Activated CD4-positive, alpha-beta T cell treated with anti-CD3 and anti-CD28 coated beads, Interleukin-2, amount 10 ng/mL, durations not matched to agents 7 days and 5 days (primary cell): ENCODE measurements at places on chromosomes 1 and 21. TPM values are rescaled to one million over a fixed set of nuclear protein-coding genes. Genes with fewer than 3 reads are reported as not detected.

DNA sequence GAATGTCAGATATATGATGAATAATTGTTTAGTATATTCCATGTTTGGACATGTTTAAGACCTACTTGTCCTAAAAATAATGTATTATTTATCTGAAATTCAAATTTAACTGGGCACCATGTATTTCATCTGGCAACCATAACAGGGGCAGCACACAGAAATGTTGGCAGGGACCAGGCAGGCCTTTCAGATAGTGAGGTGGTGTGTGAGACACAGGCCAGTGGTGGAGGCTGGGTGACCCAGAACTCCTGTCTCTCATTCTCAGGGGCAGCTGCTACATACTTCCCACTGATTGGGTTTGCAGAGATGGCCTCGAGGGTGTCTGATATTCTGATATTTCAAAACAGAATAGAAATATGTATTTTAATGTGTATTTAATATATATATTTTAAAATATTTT is 1.3 kb upstream of the FASLG start:
- H3K27ac ChIP-seq: no peak overlapping the region
- no peak overlapping the region for H3K4me3 ChIP-seq
- no peak for DNase-seq
- H3K27me3 ChIP-seq: peaks cover 39% of the 10 kb centered on the region
- peaks cover 15% of the 10 kb centered on the region for H3K36me3 ChIP-seq
- peaks cover 51% of the 10 kb centered on the region for H3K4me1 ChIP-seq

DNA sequence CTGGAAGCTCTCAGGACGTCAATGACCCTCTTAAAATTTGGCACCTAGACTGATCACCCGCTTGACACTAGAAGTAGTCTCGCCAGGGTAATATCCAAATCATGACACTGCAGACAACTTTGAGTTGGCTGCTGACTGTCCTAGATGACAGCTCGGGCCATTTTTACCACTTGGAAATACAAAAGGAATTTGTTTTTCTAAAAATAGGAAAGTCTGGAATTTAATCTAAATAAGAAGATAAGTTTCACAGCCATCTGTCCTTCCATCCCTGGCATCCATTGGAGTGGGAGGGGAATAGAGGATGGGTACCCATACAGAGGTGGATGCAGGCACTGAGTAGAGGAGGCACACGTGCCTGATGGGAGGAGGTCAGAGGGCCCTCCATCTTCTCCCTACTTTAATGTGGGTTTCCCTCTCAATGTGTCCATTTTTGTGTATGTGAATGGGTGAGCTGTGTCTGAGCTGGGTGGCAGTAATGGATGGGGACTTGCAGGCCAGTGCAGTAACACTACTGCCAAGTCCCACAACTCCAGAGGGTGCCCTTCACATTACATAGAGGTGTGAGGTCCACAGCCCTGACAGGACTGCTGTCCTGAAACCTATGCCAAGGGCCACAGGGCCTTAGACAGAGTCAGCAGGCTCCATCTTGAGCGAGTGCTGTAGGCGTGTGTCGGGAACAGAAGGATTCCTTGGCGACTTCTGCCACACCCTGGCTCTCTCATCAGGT is 104.8 kb upstream of the IPO9 start:
- no peak for DNase-seq
- no peak overlapping the region for H3K4me3 ChIP-seq
- no peak overlapping the region for H3K27ac ChIP-seq
- no peaks in the 10 kb centered on the region for H3K36me3 ChIP-seq
- H3K27me3 ChIP-seq: peaks cover 5% of the 10 kb centered on the region

GRCh38 chr1:29956349-29957030 is 720.2 kb downstream of the PTPRU start:
- no peaks in the 10 kb centered on the region for H3K4me1 ChIP-seq
- H3K27me3 ChIP-seq: no peaks in the 10 kb centered on the region
- H3K27ac ChIP-seq: no peak overlapping the region
- no peak overlapping the region for H3K4me3 ChIP-seq
- no peak for DNase-seq

DNA sequence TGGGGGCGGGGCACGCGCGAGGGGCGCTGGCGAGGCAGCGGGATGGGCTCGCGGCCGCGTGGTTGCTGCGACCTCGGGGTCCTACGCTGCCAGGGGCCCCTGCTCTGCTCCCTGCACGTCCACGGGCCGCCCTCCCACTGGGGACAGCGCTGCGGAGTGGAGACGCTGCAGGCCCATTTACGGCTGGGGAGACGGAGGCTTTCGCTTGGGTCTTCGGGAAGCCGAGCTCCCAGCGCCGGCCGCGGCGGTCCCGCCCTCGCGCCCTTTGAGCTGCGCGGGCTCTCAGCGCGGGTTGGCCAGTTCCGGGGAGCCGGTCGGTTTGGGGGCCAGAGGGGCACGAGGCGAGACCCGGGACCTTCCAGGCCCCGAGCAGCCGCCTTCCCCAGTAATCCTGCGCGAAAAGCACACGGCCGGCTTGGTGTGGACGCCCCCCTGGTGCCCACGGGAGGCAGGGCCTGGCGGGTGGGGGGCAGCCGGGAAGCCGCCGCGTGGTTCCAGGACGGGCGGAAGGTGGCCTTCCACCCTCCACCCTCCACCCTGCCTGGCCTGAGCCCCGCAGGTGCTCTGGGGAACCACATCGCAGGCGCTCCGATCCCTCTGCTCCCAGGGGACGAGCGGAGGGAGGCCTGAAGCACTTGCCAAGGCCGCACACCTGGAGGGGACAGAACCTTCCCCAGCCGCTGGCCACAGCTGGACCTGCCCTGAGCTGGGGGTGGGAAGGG is 570 bp upstream of the PEX10 start:
- H3K36me3 ChIP-seq: no peaks in the 10 kb centered on the region
- peaks cover 46% of the 10 kb centered on the region for H3K4me1 ChIP-seq
- H3K4me3 ChIP-seq: peak overlapping the region; percentile 80
- H3K27me3 ChIP-seq: no peaks in the 10 kb centered on the region
- peak; percentile 15 for DNase-seq

DNA sequence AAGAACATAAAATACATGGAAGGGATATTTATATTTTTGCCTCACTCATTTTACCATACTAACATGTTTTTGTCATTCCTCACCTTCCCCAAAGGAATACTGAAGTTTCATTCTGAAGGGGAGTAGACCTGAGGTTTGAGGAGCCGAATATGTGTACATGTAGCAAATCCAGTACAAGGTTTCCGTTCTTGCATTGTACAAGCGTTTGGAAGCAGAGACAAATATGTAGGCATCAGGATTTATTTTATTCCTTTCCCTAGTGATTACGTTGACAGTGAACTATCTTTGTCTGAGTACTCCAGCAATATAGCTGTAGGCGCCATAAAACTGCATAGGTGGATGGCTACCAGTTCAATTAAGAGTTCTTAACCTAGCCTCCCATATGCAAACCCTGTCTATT is 191.5 kb downstream of the NFIA start:
- no peak overlapping the region for H3K4me3 ChIP-seq
- H3K27ac ChIP-seq: no peak overlapping the region
- DNase-seq: no peak
- peaks cover 9% of the 10 kb centered on the region for H3K4me1 ChIP-seq

- H3K4me3 ChIP-seq: no peak overlapping the region
- no peaks in the 10 kb centered on the region for H3K27me3 ChIP-seq
- H3K27ac ChIP-seq: no peak overlapping the region
These were observed 12.2 kb downstream of the MORN1 start for GRCh38 chr1:2378956-2379732.

- H3K27ac ChIP-seq: peak overlapping the region; percentile 61
- H3K4me1 ChIP-seq: no peaks in the 10 kb centered on the region
- no peaks in the 10 kb centered on the region for H3K27me3 ChIP-seq
- H3K36me3 ChIP-seq: no peaks in the 10 kb centered on the region
- H3K4me3 ChIP-seq: no peak overlapping the region
These were observed 246.1 kb upstream of the TMEM51 start for GRCh38 chr1:14907416-14907815.

DNA sequence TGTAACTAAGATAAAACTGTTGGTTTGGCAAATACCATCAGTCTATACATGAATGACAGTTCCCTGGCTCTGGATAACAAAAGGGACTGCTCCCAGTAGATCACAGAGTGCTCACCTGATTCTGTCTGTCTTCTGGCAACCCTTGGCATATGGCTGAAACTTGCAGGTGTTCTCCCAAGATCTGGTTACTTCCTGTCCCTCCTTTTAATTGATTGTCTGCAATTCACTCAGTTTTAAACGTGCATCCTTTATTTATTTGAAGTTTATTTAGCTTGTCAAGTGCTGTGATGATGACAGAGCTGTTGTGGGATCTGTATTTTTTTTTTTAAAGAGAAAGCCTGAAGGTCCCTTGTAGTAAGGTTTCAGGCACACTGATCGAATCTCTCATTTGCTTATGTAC is 3.4 kb downstream of the KCNA3 start:
- H3K27me3 ChIP-seq: no peaks in the 10 kb centered on the region
- peak overlapping the region; percentile 95 for H3K4me3 ChIP-seq
- DNase-seq: peak; percentile 36
- peaks cover 43% of the 10 kb centered on the region for H3K4me1 ChIP-seq

GRCh38 chr1:52635321-52636089 is 2.5 kb downstream of the SHISAL2A start:
- peaks cover 73% of the 10 kb centered on the region for H3K4me1 ChIP-seq
- peaks cover 34% of the 10 kb centered on the region for H3K36me3 ChIP-seq
- peaks cover 5% of the 10 kb centered on the region for H3K27me3 ChIP-seq
- H3K4me3 ChIP-seq: no peak overlapping the region
- H3K27ac ChIP-seq: peak overlapping the region; percentile 76
- DNase-seq: no peak

DNA sequence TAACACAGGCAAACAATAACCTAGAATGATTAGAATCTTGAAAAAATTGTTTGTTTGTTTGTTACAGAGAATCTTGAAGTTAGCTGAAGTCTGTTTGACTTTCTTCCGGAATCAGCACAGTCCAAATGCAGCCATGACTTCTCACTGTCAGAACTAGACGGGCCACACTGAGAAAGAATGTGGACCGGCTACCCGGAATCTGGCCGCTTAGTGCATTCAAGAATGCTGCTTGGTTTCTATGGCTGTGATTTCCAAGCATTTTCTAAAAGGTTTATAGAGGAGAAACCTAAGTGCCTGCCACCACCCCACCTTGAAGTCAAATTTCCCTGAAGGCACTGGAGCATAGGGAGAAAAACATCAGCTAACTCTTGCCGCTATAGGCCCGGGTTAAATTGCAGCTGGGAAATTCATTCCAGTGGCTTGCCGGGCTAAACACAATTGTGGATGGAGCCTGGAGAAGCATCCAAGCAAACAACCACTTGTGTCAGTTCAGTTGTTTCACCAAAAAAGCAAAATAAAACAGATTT is 231.1 kb downstream of the DISC1 start:
- no peak overlapping the region for H3K27ac ChIP-seq
- no peaks in the 10 kb centered on the region for H3K36me3 ChIP-seq
- DNase-seq: no peak
- no peaks in the 10 kb centered on the region for H3K27me3 ChIP-seq
- no peak overlapping the region for H3K4me3 ChIP-seq

GRCh38 chr1:45979074-45979777 is 153.2 kb downstream of the PIK3R3 start:
- no peak overlapping the region for H3K27ac ChIP-seq
- no peak overlapping the region for H3K4me3 ChIP-seq
- H3K36me3 ChIP-seq: no peaks in the 10 kb centered on the region

- H3K36me3 ChIP-seq: peaks cover 56% of the 10 kb centered on the region
- DNase-seq: no peak
- no peaks in the 10 kb centered on the region for H3K27me3 ChIP-seq
- H3K4me1 ChIP-seq: peaks cover 92% of the 10 kb centered on the region
These were observed 10.5 kb downstream of the LDLRAP1 start for GRCh38 chr1:25553749-25554429.

GRCh38 chr1:210239349-210240111 is 6.9 kb downstream of the SERTAD4 start:
- no peaks in the 10 kb centered on the region for H3K36me3 ChIP-seq
- no peak overlapping the region for H3K27ac ChIP-seq
- no peak overlapping the region for H3K4me3 ChIP-seq
- no peaks in the 10 kb centered on the region for H3K4me1 ChIP-seq
- DNase-seq: no peak
- H3K27me3 ChIP-seq: peaks cover 68% of the 10 kb centered on the region

GRCh38 chr1:47227341-47228232 is 4.4 kb downstream of the TAL1 start:
- H3K27me3 ChIP-seq: peaks cover 66% of the 10 kb centered on the region
- DNase-seq: no peak
- no peak overlapping the region for H3K27ac ChIP-seq
- H3K4me1 ChIP-seq: peaks cover 27% of the 10 kb centered on the region
- H3K4me3 ChIP-seq: no peak overlapping the region
- H3K36me3 ChIP-seq: no peaks in the 10 kb centered on the region

DNA sequence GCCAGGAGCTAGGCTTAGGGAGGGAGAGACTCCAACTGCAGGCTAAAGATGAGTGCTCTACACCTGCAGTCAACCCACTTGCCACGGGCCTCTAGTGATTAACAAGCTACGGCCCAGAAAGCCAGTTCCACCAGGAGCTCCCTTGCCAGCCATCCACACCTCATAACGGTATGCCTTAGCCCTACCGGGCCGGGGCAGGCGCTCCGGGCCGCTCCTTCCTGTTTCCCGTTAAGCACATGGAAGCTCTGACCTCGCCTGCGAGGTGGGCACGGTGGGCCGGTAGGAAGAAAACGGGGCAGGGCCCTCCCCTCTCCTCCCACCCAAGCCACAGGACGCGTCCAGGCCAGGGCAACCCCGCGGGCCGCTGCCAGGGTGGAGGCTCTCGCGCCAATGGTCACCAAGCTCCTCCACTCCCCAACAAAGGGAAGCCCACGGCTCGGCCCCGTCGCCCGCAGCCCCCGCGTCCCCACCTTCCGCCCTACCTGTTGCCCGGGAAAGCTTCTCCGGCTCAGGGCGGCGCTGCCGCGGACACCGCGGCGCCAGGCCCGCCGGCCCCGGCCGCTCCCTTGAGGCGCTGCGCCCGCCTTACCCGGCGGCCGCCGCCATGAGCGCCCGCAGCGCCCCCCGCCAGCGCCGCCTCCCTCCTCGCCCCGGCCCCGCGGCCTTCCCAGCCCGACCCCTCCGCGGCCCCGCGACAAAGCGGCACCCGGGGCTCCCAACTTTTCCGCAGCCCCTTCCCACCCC is 627 bp downstream of the CERS2 start:
- H3K27me3 ChIP-seq: no peaks in the 10 kb centered on the region
- H3K4me3 ChIP-seq: peak overlapping the region; percentile 86
- peak overlapping the region; percentile 88 for H3K27ac ChIP-seq
- peak; percentile 39 for DNase-seq

GRCh38 chr1:206814716-206815341 is 42.5 kb upstream of the IL10 start:
- H3K4me1 ChIP-seq: peaks cover 41% of the 10 kb centered on the region
- H3K27me3 ChIP-seq: no peaks in the 10 kb centered on the region
- no peak overlapping the region for H3K27ac ChIP-seq
- no peak for DNase-seq
- peaks cover 24% of the 10 kb centered on the region for H3K36me3 ChIP-seq
- H3K4me3 ChIP-seq: no peak overlapping the region

- DNase-seq: no peak
- no peak overlapping the region for H3K27ac ChIP-seq
These were observed 16.8 kb downstream of the RIPK4 start for GRCh38 chr21:41750051-41750450.

The C8A gene
- not detected for total RNA-seq

The C1orf87 gene
- not detected for total RNA-seq

The FABP3 gene
- total RNA-seq: not detected

The MOB3C gene
- 19.5 TPM for total RNA-seq

The NTMT2 gene
- total RNA-seq: not detected

The MANEAL gene
- total RNA-seq: 1.5 TPM

The KCNQ4 gene
- total RNA-seq: 0.52 TPM

The LCE1C gene
- total RNA-seq: not detected

The RGS8 gene
- total RNA-seq: not detected

The PRPF38A gene
- total RNA-seq: 103 TPM

The MASP2 gene
- not detected for total RNA-seq
